CD4-positive, CD25-positive, alpha-beta regulatory T cell (primary cell): ENCODE measurements at places on chromosomes 2 and 18. TPM values are rescaled to one million over a fixed set of nuclear protein-coding genes. Genes with fewer than 3 reads are reported as not detected.

GRCh38 chr18:35215026-35215425, 25.8 kb upstream of the ZNF397 start:
- H3K4me3 ChIP-seq: no peak overlapping the region
- no peak for DNase-seq
- no peaks in the 10 kb centered on the region for H3K36me3 ChIP-seq
- no peaks in the 10 kb centered on the region for H3K27me3 ChIP-seq

DNA sequence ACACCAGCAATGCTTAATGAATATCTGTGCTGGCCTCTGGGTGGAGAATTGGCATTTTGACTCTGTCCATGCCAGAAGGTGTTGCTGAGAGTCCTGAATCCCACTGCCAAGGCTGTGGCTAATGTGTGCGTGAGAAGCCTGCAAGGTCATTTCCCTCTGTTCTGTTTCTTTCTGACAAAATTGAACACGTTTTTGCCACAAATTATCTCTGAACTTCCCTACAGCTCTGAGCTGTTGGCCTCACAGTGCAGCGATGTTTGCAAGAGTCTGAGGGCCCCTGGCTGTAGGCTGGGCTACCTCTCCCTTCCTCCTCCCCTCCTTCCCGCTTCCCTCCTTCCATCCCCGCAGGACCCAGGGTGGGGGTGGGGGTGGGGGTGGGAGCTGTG, 154.1 kb upstream of the HS6ST1 start:
- no peak for DNase-seq
- no peaks in the 10 kb centered on the region for H3K4me1 ChIP-seq
- no peaks in the 10 kb centered on the region for H3K27me3 ChIP-seq
- no peak overlapping the region for H3K27ac ChIP-seq

DNA sequence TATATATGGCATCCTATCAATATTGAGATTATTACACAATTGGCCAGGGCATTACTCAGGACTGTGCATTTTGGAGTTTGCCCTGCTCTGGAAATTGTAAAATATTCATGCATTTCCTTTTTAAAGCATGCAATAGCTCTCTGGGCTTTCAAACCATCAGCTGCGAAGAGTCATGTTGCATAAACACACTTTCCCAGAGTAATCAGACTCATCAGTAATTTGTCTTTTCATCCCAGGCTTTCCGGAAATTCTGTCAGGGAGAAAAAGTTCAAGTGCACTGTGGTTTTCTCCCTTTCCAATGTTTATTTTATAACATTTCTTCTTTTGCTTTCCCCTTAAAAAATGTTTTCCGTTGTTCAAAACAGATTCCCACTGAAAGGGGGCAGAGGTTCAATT, 38.9 kb upstream of the FHL2 start:
- H3K4me3 ChIP-seq: no peak overlapping the region
- H3K27ac ChIP-seq: no peak overlapping the region
- no peaks in the 10 kb centered on the region for H3K36me3 ChIP-seq
- DNase-seq: no peak
- no peaks in the 10 kb centered on the region for H3K4me1 ChIP-seq

DNA sequence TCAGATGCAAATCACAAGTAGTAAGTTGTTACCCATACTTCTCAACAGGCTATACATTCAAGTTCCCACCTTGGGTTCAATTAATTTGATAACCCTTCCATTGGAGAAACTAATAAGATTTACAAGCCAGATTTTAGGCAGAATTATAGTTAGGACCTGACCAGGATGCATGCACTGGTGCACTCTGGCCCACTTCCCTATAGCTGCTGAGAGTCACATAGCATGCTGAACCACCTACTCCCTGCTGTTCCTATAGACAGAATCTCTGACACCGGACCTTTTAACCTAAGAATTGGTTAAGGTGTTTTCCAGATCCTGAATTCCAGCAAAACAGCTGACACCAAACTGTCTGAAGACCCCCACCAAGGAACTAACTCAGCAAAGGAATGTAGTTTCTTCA, 26.2 kb downstream of the FAM210A start:
- no peaks in the 10 kb centered on the region for H3K27me3 ChIP-seq
- peaks cover 7% of the 10 kb centered on the region for H3K36me3 ChIP-seq
- no peak overlapping the region for H3K4me3 ChIP-seq
- DNase-seq: no peak

- no peak overlapping the region for H3K27ac ChIP-seq
- DNase-seq: no peak
- H3K36me3 ChIP-seq: no peaks in the 10 kb centered on the region
- H3K4me1 ChIP-seq: no peaks in the 10 kb centered on the region
- H3K27me3 ChIP-seq: no peaks in the 10 kb centered on the region
- H3K4me3 ChIP-seq: no peak overlapping the region
Observed at GRCh38 chr2:215627771-215628170, 191.9 kb upstream of the FN1 start.

GRCh38 chr2:169090133-169090820, 20.9 kb downstream of the DHRS9 start:
- H3K4me1 ChIP-seq: no peaks in the 10 kb centered on the region
- peaks cover 2% of the 10 kb centered on the region for H3K27me3 ChIP-seq
- DNase-seq: no peak
- H3K27ac ChIP-seq: no peak overlapping the region
- H3K36me3 ChIP-seq: no peaks in the 10 kb centered on the region
- H3K4me3 ChIP-seq: no peak overlapping the region

GRCh38 chr2:41879235-41879916, 168.4 kb upstream of the PKDCC start:
- H3K4me3 ChIP-seq: no peak overlapping the region
- no peak for DNase-seq
- H3K4me1 ChIP-seq: no peaks in the 10 kb centered on the region
- H3K36me3 ChIP-seq: no peaks in the 10 kb centered on the region
- peaks cover 2% of the 10 kb centered on the region for H3K27me3 ChIP-seq

GRCh38 chr18:25449046-25449445, 97.1 kb upstream of the ZNF521 start:
- DNase-seq: no peak
- no peak overlapping the region for H3K4me3 ChIP-seq
- no peaks in the 10 kb centered on the region for H3K36me3 ChIP-seq
- no peak overlapping the region for H3K27ac ChIP-seq

DNA sequence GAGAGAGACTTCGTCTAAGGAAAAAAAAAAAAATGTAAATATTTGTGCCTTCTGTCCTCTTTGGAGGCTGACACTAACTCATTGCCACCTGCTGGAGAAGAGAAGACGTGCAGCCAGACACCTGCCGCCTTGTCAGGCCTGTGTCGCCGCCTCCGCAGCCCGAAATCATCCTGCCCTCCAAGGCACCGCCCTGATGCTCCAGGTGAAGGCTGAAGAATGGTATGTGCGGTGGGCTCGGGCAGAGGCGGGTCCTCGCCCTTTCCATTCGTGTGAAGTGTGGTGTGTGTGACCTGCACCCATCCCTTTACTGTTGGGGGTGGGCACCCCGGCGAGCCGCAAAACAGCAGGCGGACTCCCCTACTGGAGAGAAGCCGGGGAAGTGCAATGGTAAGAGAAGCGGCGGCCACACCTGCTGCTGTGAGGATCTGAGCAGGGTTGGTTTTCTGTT, 60.4 kb downstream of the FAM161A start:
- H3K36me3 ChIP-seq: no peaks in the 10 kb centered on the region
- no peak overlapping the region for H3K27ac ChIP-seq
- H3K27me3 ChIP-seq: peaks cover 3% of the 10 kb centered on the region
- peak; percentile 48 for DNase-seq

- H3K4me3 ChIP-seq: no peak overlapping the region
- peaks cover 7% of the 10 kb centered on the region for H3K36me3 ChIP-seq
- H3K4me1 ChIP-seq: peaks cover 17% of the 10 kb centered on the region
- H3K27ac ChIP-seq: no peak overlapping the region
- DNase-seq: no peak
- no peaks in the 10 kb centered on the region for H3K27me3 ChIP-seq
Observed at GRCh38 chr2:96247009-96247408, 18.8 kb downstream of the TMEM127 start.

DNA sequence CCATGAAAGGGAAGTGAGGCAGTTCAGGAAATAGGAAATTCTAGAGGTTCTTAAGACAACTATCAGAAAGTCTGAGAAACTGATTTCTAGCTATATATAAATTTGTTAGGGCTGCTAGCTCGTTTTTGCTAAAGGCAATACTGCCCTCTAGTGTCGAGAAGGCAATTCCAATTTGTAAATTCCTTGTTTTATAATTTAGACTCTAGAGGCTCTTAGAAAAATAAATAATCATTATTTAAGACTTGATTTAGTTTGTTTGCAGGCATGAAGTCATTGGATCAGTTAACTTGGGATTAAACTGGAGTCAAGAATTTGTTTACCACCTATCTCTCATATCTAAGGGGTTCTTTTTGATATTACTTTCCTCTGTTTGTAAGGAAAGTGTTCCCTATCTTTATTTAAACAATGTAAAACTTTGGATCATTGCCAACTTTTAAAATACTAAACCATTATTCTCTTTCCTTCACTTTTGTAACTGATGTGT, 66.2 kb downstream of the ACVR2A start:
- H3K27ac ChIP-seq: no peak overlapping the region
- peak; percentile 69 for DNase-seq
- H3K4me1 ChIP-seq: no peaks in the 10 kb centered on the region
- H3K4me3 ChIP-seq: no peak overlapping the region
- no peaks in the 10 kb centered on the region for H3K36me3 ChIP-seq
- no peaks in the 10 kb centered on the region for H3K27me3 ChIP-seq

- no peaks in the 10 kb centered on the region for H3K27me3 ChIP-seq
- H3K4me1 ChIP-seq: no peaks in the 10 kb centered on the region
- no peak overlapping the region for H3K4me3 ChIP-seq
- peaks cover 6% of the 10 kb centered on the region for H3K36me3 ChIP-seq
- peak; percentile 58 for DNase-seq
Observed at GRCh38 chr2:46632349-46632748, 153.0 kb downstream of the TMEM247 start.

GRCh38 chr2:158732573-158733429, 62.3 kb upstream of the DAPL1 start:
- no peak for DNase-seq
- no peaks in the 10 kb centered on the region for H3K4me1 ChIP-seq
- no peak overlapping the region for H3K4me3 ChIP-seq
- no peak overlapping the region for H3K27ac ChIP-seq
- H3K27me3 ChIP-seq: peaks cover 1% of the 10 kb centered on the region

DNA sequence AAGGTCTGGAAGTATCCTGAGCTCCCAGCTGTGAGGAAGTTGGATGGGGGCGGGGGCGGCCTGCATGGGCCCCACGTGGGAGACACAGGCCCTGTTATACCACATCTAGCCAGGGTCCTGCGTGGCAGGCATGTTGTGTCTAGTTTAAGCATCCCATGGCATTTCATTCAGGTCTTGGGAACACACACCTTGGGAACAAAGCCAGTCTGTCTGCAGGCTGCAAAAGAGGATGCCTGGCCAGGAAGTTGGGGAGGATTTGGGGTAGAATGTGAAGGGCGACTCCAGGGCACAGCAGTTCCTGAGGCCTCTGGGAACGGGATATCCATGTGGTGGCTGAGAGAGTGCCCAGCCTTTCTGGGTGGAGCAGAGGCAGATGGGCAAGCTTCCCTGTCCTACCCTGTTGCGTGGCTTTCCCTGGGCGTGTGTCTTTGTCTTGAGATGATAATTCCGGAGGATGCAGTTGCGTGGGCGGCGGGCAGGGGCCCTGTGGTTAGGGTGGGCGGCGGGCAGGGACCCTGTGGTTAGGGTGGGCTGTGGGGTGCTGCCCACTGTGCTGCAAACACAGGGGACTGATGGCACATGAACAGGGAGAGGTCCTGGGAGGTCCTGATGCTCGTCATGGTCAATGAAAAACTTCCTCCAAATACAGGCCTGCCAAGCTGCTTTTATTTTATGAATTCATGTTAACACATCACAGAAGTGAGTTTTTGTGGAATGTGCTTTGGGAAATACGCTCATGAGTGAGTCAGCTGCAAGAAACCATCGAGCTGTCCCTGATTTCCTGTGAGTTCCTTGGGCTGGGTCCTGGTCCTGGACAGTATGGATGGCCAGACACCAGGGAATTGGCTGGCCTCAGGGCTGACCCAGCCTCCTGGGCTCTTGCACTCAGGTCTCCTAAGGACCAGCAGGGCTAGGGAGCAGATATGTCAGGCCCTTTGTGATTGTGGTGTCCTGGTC, 90.0 kb upstream of the HS6ST1 start:
- no peaks in the 10 kb centered on the region for H3K36me3 ChIP-seq
- no peaks in the 10 kb centered on the region for H3K4me1 ChIP-seq
- no peak overlapping the region for H3K4me3 ChIP-seq

DNA sequence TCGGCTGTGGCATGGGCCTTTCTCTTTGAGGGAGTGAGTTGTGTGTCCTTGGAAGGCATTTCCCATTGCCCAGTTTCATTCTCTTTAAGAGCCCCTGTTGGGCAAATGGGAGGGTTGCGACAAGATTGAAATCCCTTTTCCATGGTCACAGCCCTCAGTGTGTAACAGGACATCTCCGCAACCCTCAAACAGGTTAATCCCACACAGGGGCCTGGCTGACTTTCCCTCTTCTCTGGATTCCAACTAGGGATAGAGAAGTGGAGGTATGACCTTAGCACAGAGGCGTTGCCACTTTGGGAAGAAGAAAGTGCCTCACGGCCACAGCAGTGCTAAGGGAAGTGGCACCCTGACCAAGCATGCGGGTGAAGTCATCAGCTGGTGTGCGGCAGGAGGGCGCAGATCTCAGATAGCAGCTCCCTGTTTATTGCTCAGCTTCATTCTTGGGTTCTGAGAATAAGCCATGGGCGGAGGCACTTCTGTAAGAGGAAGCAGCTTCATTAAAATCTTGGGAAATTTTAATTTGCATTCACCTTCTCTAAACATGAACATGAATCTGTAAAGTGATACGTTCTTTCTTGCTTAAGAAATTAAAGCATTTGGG, 256.5 kb downstream of the GBX2 start:
- no peak overlapping the region for H3K4me3 ChIP-seq
- no peaks in the 10 kb centered on the region for H3K36me3 ChIP-seq
- H3K27ac ChIP-seq: no peak overlapping the region
- H3K27me3 ChIP-seq: no peaks in the 10 kb centered on the region
- H3K4me1 ChIP-seq: no peaks in the 10 kb centered on the region
- DNase-seq: no peak

GRCh38 chr2:218981390-218981880, 3.5 kb downstream of the FEV start:
- no peaks in the 10 kb centered on the region for H3K36me3 ChIP-seq
- H3K4me1 ChIP-seq: peaks cover 38% of the 10 kb centered on the region
- H3K4me3 ChIP-seq: peak overlapping the region; percentile 48
- DNase-seq: no peak
- H3K27me3 ChIP-seq: peaks cover 27% of the 10 kb centered on the region

- no peaks in the 10 kb centered on the region for H3K27me3 ChIP-seq
- DNase-seq: no peak
- peaks cover 2% of the 10 kb centered on the region for H3K4me1 ChIP-seq
Observed at GRCh38 chr2:15554525-15555218, 6.5 kb downstream of the NBAS start.

DNA sequence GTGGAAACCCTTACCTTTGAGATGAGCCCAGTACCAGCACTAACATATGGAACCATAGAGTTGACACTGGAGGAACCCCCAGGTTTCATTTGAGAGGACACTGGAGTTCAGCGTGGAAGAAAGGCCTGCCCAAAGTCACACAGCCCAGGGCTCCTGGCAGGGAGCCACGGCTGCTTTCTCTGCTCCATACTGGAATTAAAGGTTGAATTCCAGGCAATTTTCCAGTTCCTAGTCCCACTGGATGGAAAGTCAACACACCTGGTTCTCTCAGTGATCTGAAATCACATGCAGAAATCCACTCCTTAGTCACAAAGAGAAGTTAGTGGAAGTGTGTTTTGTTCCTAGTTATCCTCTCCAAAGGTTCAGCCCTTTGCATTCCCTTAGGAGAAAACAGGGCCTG, 336.1 kb upstream of the SKOR2 start:
- H3K27ac ChIP-seq: no peak overlapping the region
- no peaks in the 10 kb centered on the region for H3K4me1 ChIP-seq
- no peak for DNase-seq
- no peaks in the 10 kb centered on the region for H3K36me3 ChIP-seq
- H3K4me3 ChIP-seq: no peak overlapping the region

Gene TYW5
- polyA plus RNA-seq: 5.1 TPM

Gene NYAP2
- polyA plus RNA-seq: not detected

Gene UGT1A5
- polyA plus RNA-seq: not detected

Gene VWA3B
- not detected for polyA plus RNA-seq

Gene GREB1
- polyA plus RNA-seq: not detected

Gene WNT6
- polyA plus RNA-seq: not detected

Gene CREG2
- 2.6 TPM for polyA plus RNA-seq

Gene CASP10
- 4.4 TPM for polyA plus RNA-seq
